GM06990 (cell line): ENCODE measurements at places on chromosomes 11 and 22.
A peak's percentile ranks its signal among the peaks of the same experiment; 100 is the strongest.

- no peak for DNase-seq
These were observed 6.2 kb downstream of the ADAMTS15 start for GRCh38 chr11:130454491-130455252.

GRCh38 chr11:70088735-70089250 lies 10.7 kb downstream of the ANO1 start:
- no peak for DNase-seq

GRCh38 chr11:34774604-34775003 lies 141.6 kb downstream of the APIP start:
- no peak for DNase-seq

DNA sequence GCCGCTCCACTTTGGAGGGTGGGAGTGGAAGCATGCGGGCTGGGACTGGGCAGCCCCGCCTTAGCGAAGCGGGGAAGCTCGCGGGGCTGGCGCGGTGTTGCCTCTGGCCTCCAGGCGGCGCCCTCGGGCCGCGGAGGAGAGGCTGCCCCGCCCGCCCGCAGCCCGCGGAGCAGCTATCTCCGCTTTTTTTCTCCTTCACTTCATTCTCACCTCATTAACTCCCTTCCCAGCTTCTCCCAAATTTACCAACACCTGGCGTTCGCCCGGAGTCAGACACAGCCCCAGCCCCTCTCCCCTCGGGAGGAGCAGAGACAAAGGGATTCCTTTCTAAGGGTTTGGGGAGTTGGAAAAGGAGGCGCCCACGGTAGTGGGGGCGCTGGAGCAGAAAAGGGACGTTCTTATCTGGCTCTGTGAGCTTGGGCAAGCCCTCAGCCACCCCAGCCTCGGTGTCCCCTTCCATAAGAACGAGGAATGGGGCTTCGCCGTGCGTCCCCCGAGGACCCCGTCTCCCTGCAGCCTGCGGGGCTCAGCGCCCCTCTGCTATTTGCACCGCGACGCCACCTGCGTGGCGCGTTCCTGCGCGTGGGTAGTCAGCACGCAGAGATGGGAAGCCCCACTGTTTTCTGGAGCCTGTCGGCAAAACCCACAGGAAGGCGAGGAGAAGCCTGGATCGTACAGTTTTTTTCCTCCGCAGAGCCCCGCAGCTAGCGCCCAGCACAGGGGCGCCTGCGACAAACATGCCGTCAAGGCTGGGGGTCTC lies 1.5 kb upstream of the WNT11 start:
- peak; percentile 75 for DNase-seq

DNA sequence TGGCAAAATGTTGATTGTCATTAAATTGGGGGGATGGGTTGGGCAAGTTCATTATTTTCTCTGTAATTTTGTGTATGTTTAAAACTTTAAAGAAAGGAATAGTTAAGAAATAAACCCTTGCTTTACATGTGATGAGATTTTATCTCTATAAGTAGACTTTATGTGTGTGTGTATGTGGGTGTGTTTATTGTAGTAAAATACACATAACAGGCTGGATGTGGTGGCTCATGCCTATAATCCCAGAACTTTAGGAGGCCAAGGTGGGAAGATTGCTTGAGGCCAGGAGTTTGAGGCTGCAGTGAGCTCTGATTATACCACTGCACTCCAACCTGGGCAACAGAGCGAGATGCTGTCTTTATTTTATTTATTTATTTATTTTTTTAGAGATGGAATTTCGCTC lies 83.2 kb downstream of the KIAA1671 start:
- no peak for DNase-seq

GRCh38 chr11:88297863-88298262 lies 39.7 kb downstream of the CTSC start:
- no peak for DNase-seq

DNA sequence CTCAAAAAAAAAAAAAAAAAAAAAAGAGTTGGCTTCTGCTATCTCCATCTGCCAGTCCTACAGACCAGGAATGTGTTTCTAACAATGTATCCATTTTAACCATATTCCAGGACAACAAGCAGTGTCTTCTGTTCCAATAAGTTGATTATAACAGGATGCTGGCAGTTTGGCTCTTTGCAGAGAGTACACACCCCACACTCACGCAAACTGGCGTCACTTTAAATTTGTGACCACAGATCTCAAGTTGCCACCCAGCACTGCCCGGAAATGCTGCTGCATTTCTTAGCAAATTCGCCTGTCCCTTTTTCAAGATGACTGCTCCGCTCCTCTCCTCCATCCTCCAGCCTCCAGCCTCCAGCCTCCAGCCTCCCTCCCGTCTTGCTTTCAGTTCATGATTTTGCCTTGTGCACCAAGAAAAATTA lies 44.3 kb downstream of the SCGB1A1 start:
- DNase-seq: no peak

DNA sequence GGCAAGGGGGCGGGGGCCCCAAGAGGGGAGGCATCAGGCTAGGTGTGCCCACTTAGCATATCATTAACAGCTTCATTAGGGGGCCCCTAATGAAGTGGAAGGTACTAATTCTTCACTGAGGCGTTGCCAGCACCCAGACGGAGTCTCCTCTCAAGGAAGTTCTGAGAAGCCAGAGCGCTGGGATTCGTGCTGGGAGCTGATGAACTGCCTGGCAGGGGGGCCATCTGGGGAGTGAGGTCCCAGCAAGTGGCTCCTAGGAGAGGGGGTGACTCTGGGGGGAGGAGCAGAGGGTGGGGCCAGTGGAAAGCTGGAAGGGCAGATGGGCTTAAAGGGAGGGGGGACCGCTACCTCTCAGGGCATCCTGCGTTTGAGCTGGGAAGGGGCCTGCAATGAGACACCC lies 29.8 kb downstream of the DAGLA start:
- DNase-seq: no peak

- DNase-seq: no peak
These were observed 65.2 kb downstream of the ZBTB16 start for GRCh38 chr11:114124601-114125144.

GRCh38 chr11:14331476-14332136 lies 27.4 kb downstream of the RRAS2 start:
- no peak for DNase-seq

DNA sequence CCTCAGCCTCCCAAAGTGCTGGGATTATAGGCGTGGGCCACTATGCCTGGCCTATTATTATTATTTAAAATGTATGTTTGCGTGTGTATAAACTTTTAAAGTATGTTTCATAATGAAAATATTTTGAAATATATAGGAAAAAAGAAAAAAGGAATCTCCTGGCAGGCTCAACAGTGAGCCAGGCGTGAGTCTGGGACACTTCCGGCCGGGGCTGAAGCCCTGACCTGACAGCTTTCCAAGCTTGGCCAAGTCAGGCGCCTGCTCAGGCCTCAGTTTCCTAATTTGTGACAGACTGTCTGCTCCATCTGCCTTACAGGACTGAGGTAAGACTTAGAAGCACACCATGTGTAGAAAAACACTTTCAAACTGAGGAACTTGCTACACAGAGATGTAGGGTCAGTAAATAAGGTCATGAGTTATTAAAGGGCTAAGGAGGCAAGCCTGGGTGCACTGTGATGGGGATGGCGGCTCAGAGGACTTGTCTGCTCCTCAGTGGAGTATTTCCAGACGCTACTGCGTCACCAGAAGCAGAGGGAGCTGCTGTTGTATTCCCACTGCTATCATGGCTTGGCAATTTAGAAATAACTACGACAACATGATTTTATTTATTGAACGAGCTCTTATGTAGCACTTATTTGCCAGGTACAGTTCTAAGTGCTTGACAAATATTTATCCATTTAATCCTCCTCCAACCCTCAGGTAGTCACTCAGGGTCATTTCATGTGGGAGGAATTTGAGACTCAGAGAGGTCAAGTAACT lies 100.1 kb downstream of the PRR5L start:
- DNase-seq: no peak

DNA sequence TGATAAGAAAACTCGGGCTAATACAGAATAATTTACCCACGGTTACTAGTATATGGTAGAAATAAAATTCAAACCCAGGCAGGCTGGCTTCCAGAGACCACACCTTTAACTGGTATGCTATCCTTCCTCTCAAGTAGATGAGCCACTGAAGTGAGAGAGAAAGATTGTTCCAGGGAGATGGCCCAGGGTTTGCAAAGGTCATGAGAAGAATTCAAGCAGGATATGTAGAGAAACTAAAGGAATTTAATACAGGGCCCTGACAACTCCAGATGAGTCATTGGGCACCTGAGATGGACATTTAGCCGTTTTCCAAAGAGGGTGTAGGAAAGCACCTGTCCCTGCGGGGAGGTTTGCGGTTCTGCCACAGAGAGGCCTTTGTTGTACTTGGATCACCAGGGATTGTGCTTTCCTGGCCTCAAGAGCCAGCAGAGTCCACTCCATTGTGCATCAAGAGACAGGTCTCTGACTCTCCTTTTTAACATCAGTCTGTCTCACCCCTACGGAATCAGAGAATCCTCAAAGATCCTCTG lies 152.7 kb upstream of the BLID start:
- DNase-seq: no peak

DNA sequence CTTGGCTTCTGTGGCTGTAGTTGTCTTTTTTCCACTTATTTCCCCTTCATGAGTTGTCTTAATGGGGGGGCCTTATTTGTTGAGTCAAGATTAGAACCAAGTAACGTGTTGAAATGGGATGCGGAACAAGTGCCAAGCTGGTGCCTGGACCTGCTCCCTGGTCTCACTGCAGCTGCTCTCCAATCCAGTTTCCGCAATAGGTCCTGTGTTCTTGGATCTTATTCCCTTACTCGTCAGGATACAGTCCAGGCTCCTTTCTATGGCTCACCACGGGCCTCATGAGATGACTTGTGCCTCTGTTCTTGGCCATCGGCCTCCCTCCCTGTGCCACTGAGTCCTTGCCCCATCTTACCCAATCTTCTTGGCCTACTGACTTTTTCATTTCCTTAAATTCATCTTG lies 159.6 kb upstream of the CADM1 start:
- DNase-seq: no peak

DNA sequence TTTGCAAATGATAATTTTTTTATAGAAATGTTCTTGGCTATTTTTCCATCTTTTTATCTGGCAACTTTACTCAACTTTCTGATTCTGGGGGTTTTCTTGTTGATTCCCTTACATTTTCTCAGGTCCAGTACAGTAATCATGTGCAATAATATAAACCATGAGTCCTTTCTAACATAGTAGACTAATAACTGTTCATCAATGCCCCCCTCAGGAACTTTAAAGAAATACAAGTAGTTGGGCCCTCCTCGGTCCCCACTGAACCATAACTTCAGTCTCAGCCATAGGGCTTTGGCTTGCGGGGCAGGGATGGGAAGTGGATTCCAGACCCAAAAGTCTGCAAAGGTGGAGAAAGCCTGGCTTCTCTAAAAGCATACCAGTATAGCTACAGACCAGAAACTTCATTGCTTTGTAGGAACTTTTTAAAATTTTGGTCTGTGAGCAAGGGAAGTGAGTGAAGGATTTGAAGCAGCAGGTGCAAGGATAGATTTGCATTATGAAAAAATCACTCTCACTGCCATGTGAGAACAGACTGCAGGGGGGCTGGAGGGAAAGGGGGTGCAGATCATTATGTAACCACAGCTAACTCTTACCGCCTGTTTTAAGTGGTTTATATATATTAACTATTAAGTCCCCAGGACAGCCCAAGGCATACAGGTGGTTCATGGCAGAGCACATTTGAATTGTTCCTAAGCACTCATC lies 10.4 kb upstream of the TUB start:
- no peak for DNase-seq

DNA sequence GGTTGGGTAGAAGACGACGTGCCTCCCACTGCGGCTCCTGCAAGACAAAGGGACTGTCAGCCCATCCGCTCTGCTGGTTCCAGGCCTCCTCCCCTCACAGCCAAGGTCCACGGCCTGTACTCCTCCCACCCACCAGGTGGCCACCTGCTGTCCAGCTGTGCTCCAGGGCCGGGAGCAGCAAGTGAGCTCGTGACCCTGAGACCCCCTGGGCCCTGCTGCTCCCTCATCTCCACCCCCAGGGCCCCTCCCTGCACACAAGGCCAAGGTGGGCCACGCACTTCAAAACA lies 27.4 kb downstream of the TSPAN4 start:
- no peak for DNase-seq

DNA sequence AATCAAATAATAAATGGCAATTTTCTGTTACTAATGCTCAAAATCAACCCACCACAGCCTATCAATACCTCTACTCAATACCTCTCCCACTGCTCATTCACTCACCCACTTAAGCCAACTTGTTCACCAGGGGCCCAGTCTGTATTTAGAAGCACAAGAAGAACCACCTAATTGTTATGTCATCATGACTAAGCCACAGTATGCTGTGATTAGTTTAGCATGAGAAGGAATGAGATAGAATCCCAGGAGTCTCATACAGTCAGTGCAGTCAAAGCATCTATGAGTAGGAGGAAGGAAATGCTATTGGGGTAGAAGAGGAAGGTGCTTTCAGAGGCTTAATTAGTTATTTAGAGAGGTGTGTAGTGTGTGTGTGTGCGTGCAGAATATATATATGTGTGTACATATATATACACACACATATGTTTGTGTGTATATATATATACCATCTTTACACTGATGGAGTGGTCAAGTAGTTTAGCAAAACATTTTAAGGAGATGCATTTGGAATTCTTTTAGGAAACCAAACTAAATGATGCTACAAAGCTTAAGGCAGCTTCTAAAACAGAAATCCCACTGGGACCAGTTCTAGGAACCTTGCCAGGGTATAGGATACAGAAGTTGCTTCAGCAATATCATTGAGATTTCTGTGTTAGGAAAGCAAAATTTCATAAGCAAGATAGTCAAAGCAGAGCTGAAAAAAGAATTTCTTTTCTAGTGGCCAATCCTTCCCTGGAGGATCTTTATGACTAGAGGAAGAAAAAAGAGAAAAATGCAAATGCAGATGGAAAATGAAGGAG lies 27.5 kb downstream of the KCNA4 start:
- DNase-seq: no peak

GRCh38 chr11:45672593-45672992 lies 7.2 kb upstream of the CHST1 start:
- DNase-seq: no peak

DNA sequence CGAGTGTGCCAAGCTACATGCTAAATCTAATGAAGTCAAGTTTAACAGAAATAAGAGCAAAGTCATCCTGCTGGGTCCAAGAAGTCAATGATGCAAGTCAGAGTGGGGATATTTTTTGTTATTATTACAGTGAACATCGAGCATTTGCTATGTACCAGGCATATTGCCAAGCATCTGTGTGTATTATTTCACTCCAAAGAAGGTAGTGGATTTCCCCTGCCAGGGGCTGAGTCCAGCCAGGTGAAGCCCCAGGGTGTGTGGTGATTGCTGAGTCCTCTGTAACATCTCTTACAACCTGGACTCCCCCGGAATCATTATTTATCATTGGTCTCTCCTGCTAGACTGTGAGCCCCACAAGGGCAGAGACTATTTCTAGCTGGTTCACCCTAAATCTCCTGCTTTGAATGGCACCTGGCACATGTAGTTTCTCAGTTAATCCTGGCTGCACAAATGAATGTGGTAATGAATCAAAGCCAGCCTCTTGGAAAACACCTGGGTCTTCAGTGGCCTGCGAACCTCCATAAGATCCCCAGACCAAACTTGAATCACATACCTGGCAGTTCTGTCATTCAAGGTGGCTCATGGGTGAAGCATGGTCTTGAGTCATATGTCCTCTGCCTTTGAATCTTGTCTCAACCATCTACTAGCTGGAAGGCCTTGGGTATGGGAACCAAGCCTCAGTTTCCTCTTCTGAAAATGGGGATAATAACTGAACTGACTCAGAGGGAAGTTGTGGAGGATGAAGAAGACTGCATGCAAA lies 549.2 kb downstream of the MIAT start:
- no peak for DNase-seq

GRCh38 chr11:34427186-34427805 lies 11.4 kb upstream of the CAT start:
- DNase-seq: no peak

- DNase-seq: peak; percentile 3
These were observed 99.0 kb downstream of the CASP12 start for GRCh38 chr11:104799251-104799650.

- DNase-seq: no peak
These were observed at the start of gene PHOX2A for GRCh38 chr11:72244060-72244360. Gene PHOX2A, minus strand, starts transcription at chr11:72244176. Its CDS starts 172 bp downstream, at chr11:72244004.
